Ovary (tissue), 10 donors: ENCODE measurements at places on chromosomes 11 and 22. TPM values are rescaled to one million over a fixed set of nuclear protein-coding genes. Genes with fewer than 3 reads are reported as not detected.

DNA sequence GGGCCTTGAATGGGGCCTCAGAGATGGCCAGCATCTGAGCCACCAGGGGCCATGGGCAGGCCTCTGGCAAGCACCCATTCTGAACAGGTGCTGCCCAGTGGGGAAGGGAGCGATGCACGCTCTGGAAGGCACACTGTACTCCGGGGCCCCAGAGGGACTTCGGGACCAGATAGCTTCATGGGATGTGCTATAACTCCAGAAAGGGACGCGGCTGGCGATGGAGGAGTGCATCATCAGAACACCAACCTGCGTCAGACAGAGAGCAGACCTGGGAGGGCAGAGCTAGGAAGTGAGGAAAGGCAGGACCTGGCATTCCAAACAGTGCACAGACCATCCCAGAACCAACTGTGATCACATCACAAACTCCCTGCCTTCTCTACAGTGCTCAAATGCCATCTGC is 16.8 kb downstream of the DGCR2 start:
- H3K27ac ChIP-seq: no peak overlapping the region
- no peak for DNase-seq
- H3K4me3 ChIP-seq: no peak overlapping the region
- peaks cover 22% of the 10 kb centered on the region for H3K4me1 ChIP-seq
- H3K36me3 ChIP-seq: no peaks in the 10 kb centered on the region

DNA sequence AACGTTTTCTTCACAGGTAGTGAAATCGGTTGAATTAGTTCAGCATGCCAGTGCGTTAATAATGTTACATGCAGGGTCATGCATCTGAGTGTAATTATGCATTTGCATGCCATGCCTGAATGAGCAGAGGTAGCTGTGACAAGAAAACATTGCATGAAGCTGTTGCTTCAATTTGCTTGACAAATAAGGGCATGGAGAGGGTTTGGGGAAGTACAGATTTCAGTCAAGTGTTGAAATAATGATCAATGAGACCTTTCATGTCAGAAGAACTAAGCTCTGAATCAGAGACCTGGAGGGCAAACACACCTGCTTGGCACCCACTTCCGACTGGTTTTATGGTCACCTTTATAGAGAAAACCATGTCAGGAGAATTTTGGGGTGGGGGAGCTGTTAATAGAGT is 221.4 kb downstream of the DBX1 start:
- no peak overlapping the region for H3K27ac ChIP-seq
- no peak for DNase-seq
- H3K27me3 ChIP-seq: no peaks in the 10 kb centered on the region
- H3K4me3 ChIP-seq: no peak overlapping the region
- peaks cover 4% of the 10 kb centered on the region for H3K4me1 ChIP-seq
- H3K36me3 ChIP-seq: no peaks in the 10 kb centered on the region

DNA sequence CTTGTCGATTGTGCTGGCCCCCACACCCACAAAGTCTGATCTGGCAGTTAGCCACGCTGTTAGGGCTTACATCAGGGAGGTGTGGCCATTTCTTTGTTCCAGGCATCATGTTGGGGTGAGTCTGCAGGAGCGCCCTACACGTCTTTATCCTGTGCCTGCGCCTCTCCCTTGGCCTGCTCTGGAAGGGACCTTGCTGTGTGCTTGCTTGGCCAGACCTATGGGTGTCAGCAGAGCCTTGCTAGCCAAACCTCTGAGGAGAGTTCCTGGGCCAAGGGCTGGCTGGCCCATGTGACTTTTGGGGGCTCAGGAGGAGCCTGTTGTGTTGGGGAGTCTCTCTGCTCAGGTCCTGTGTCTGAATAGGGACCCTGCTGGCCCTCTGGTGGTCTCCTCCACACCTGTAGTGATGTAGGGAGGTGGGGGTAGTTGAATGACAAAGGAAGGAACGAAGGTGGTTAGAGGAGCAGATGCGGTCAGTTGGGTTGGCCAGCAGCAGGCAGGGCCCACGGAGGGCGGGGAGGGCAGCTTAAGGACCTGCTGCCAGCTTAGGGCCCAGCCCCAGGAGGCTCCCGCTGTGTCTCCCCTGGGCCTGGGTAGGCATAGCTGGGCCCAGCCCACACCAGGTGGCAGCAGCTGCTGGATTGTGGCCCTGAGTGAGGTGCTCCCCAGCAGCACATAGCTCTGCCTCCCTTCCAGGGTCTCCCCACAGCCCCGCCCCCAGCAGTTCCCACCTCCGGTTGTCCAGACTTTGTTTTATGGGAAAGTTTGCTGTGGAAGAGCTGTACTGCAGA is 7.9 kb downstream of the PPIL2 start:
- H3K36me3 ChIP-seq: no peaks in the 10 kb centered on the region
- H3K27ac ChIP-seq: no peak overlapping the region
- no peaks in the 10 kb centered on the region for H3K4me1 ChIP-seq

The BRSK2 gene
- 0.68 TPM for total RNA-seq

The TSG101 gene
- total RNA-seq: 40.6 TPM
